Stimulated activated CD8-positive, alpha-beta memory T cell treated with anti-CD3 and anti-CD28 coated beads, Interleukin-7, amount 100 ng/mL, for 1 hour (primary cell): ENCODE measurements at places on chromosomes 2 and 18.

GRCh38 chr2:128630974-128631697, 312.5 kb upstream of the HS6ST1 start:
- no peak for DNase-seq

- no peak for DNase-seq
These were observed at the start of gene DNER for GRCh38 chr2:229714080-229714735. TSS of gene DNER (minus strand) at chr2:229714555. CDS start at chr2:229714423, 132 bp downstream.

DNA sequence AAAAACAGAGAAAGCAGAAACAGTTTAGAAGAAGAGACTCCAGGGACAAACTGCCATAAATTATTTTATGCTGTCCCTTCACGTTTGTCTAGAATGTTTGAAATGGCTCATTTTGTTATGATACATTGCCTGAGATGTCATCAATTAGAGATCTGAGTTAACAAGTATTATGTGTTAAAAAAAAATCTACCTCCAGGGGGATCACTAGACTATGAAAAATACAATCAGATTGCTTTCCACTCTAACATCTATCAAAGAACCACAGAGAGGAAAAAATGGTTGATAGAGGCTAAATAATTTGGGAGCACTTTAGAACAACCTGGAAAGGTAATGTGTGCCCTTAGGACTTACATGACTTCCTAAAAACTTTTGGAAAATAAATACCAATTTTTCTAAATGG, 103.8 kb upstream of the CCDC150 start:
- no peak for DNase-seq

DNA sequence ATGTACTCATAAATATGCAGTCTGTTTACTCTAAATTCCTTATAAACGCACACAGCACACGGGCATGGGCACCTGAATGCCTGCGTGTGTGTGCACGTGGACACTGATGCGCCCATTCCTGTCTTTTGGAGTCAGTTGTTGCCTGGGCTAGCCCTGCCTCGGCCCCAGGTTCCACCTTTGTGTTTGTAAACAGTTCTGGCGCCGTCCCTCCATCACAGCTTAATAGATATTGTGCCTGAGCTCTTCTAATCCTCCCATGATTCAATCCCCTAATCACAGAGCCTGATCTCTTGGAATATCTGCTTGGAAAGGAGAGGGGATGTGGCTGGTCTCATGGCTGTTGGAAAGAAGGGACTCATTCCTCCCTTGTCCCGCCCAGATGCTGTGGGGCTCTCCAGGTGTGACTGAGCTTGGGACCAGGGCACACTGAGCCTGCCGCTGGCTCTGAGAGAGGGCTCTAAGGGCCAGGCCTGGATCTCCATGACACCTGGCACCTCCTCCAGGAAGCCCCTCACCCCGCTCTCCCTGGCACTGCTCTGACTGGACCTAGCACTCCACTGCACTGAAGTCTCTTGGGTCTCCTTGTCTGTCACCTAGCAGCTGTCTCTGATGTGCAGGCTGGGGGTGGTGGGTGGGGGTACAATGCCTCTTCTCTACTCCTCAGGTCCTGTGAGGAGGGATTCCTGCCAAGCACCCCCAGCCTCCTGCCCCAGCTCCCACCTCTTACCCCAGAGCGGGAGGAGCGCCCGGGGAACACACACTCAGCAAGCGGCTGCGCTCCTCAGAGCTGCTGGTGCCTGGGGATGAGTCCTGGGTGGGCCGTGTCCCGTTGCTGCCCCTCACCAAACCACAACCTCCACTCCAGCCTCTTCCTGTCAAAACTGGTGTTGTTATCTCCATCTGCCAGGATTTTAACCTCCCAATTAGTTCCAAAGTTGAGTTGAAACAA, 181.3 kb downstream of the INHBB start:
- no peak for DNase-seq

DNA sequence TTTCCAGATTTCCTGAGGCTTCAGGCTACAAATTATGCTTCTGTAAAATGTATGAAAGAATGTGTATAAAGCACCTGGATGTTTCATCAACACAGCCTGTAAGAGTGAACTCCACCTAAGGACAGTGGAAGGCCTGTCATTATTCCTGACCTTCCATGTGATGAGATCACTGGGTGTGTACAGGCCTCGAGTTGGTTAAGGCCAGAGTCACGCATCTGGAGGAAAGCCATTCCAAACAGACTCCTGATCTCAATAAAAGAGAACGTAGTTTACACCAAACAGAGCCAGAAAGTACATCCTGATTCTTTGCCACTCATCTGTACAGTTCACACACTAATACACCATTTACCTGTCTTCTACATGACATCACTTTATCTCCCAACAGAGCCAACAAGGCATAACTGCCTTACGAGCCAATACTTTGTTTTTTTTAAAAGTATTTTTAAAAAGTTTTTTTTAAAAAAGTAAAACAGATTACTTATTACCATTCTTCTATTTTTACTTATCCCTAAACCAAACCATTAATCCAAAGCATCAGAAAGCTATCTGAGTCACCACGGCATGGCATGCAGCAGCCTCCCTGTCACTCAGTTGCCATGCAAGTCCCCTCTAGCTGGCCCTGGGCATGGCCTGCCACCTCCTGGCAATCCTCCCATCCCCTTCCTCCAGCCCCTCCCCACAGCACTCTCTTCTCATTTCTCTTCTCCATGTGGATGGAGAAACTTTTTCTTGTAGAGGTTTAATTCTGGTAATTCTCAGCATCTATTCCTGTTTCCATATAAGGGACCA, 78.8 kb upstream of the TFCP2L1 start:
- DNase-seq, result no peak

- DNase-seq, result no peak
These were observed 171.0 kb downstream of the AFF3 start for GRCh38 chr2:99971326-99971900.

- no peak for DNase-seq
These were observed 60.3 kb downstream of the PIAS2 start for GRCh38 chr18:46856973-46857372.

GRCh38 chr2:241465543-241465942, 42.8 kb downstream of the STK25 start:
- no peak for DNase-seq

GRCh38 chr2:208064220-208064961, 39.1 kb upstream of the PLEKHM3 start:
- no peak for DNase-seq

DNA sequence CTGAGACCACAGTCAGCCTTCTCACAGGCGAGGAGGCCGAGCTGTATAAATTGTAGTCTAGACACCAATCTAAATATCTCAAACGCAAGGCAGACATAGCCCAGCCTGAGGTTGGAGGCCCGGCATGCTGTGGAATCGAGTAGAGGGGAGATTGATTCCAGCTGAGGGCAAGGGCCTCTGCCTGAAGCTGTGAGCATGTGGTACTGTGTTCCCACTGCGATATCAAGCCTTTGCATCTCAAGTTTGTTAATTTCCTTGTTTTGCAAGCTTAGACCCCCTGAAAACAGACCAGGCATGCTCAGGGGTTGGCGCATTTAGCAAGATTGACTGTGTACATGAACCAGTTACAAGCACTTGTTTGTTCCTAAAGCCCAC, 65.1 kb upstream of the FOSL2 start:
- DNase-seq, result no peak

GRCh38 chr2:10253596-10254372, 48.9 kb upstream of the HPCAL1 start:
- no peak for DNase-seq

DNA sequence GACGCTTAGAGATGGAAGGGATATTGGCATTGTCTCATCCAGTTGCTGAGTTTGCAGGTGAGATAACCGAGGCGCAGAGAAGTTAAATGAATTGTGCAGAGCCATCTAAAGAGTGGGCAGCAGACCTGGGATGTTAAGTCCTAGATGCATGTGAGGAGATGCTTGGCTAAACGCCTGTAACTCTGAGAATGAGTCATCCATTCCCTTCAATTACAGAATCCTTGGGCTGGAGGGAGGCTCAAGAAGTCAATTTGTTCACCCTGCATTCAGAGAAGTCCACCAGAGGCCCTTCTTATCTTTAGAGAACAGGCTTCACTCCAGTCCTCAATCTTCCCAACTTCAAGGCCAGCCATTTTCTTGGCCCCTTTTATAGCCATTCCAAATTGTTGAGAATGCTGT, 1.6 kb downstream of the EHD3 start:
- no peak for DNase-seq

- no peak for DNase-seq
These were observed 92.7 kb downstream of the NCKAP5 start for GRCh38 chr2:133475610-133476009.

DNA sequence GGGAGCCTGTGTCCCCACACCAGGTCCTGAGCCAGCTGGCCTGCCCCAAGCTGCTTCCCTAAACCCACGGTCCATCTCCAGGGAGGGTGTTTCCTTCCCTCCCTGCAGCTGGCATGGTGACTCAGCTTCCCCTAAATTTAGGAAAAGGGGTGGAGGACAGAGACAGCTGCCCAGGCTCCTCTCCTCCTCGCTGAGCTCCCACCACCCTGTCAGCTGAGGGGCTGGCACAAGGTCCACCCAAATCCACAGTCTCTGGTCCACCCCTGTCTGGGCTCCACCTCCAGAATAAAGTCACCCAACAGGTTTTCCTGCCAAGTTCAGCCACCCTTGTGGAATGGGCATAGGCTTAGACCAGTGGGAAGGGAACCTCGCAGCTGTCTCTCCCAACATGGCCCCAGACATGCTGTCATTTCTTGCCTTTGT, 156.5 kb downstream of the TNS1 start:
- no peak for DNase-seq

GRCh38 chr2:189258616-189259365, 79.2 kb upstream of the COL5A2 start:
- DNase-seq, result no peak

- DNase-seq, result no peak
These were observed 181.8 kb downstream of the TDRD15 start for GRCh38 chr2:21305581-21305980.

DNA sequence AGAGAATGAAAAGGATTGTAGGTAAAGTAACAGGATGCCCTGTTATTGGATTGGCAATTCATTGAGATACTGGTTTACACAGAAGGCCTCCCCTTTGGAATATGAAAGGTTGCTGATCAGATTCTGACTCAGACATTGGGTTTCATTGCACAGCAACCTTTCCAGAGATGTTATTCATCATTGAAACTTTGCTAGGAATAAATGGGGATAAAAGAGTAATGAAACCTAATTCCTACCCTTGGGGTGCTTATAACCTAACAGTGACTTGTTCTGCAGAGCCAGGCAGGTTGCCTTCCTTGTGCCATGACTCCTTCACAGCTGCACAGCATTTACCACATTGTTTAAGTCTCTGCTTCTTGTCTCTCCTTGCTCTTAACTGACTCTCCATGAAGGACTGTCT, 5.0 kb downstream of the NAB1 start:
- DNase-seq, result no peak

DNA sequence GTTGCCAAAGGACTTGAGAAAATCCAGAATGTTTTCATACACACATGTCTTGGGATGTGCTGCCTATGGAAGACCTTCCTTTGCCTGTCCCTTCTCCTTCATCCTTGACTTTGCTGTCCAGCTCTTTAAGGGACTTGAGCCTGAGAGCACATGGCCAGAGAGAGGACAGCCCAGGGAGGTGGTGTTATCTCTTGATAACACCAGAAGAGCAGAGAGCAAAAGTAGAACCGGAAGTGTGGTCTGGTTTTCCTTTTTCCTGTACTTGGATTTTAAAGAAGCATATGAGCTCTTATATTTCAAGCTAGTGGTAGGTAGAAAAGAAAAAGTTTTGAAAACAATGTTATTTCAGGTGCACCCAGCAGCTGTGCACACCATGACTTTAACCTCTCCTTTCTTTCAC, 94.1 kb upstream of the ZNF532 start:
- no peak for DNase-seq

GRCh38 chr2:199118673-199119112, 339.0 kb downstream of the SATB2 start:
- DNase-seq, result no peak

DNA sequence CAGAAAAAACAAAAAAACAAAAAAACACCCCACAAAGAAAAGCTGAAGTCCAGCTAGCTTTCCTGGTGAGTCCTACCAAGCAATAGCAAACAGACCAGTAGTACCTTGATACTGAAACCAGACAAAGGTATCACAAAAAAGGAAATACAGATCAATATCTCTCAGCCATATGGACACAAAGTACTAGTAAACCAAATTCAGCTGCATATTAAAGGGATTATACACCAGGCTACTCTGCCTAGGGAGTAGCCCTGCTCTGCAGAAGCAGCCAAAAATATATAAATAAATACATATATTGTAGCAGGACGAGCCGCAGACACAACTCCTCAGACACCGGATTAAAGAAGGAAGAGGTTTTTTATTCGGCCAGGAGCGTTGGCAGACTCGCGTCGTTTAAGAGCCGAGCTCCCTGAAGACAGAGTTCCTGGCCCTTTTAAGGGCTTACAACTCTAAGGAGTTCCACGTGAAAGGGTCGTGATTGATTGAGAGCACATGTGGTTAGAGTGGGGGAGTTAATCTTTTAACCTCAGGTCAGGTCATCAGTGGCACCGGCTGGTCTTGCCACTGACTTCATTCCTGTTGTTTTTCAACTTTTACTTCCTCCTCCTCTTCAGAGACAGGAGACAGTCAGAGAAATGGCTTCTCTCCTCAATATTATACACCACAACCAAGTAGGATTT, 38.4 kb upstream of the DTNB start:
- DNase-seq, result no peak
